ENCODE measurements at places on chromosomes 2 and 18. TPM values are rescaled to one million over a fixed set of nuclear protein-coding genes. Genes with fewer than 3 reads are reported as not detected.

Gene FANCL
- 11.3 TPM for total RNA-seq

Gene AKAIN1
- total RNA-seq = not detected

Gene TXNDC2
- not detected for total RNA-seq

Gene PRKAG3
- total RNA-seq = not detected

Gene SCN1A
- not detected for total RNA-seq

Gene VWA3B
- not detected for total RNA-seq

Gene SMYD1
- total RNA-seq = not detected

Gene CLHC1
- total RNA-seq = 11.3 TPM

Gene PLA2R1
- 20.0 TPM for total RNA-seq

Gene POTEJ
- 0.09 TPM for total RNA-seq

Gene LOXHD1
- not detected for total RNA-seq

Gene RNF144A
- total RNA-seq = 9.6 TPM

Gene MC4R
- total RNA-seq = not detected

Gene SERPINB12
- total RNA-seq = not detected

Gene KCNIP3
- total RNA-seq = 0.47 TPM

Gene PARD3B
- 7.0 TPM for total RNA-seq

Gene THUMPD2
- total RNA-seq = 7.6 TPM

Gene NEURL3
- not detected for total RNA-seq

Gene PROC
- not detected for total RNA-seq

Gene STARD6
- not detected for total RNA-seq

Gene ACYP2
- total RNA-seq = 6.6 TPM

Gene SP5
- total RNA-seq = not detected

Gene SNORC
- total RNA-seq = 0.38 TPM

Gene PTMA
- total RNA-seq = 1,067 TPM

Gene LRRTM1
- not detected for total RNA-seq

Gene KLHL41
- 0.09 TPM for total RNA-seq

Gene RNF25
- 44.4 TPM for total RNA-seq

Gene CAVIN2
- total RNA-seq = 128 TPM

Gene KIAA2012
- not detected for total RNA-seq

Gene OTOS
- not detected for total RNA-seq

Gene KATNAL2
- total RNA-seq = 0.38 TPM

Gene TMEM247
- total RNA-seq = not detected

Gene UGT1A4
- not detected for total RNA-seq

Gene PJVK
- total RNA-seq = 0.66 TPM

Gene GALR1
- total RNA-seq = not detected

Gene FAM136A
- 23.3 TPM for total RNA-seq

Gene RHOB
- total RNA-seq = 831 TPM

Gene ADRA2B
- total RNA-seq = not detected

Gene TMEM237
- total RNA-seq = 26.3 TPM

Gene GAD1
- 0.18 TPM for total RNA-seq

Gene SLC38A11
- not detected for total RNA-seq

Gene C2orf81
- total RNA-seq = 0.19 TPM

Gene MGAT4A
- 25.5 TPM for total RNA-seq

Gene ADNP2
- total RNA-seq = 12.6 TPM
